ENCODE measurements at places on chromosomes 4 and X.

GRCh38 chr4:86278126-86278525, 81.7 kb downstream of the MAPK10 start:
- no peak for DNase-seq

- DNase-seq = peak; percentile 80
Measured at GRCh38 chr4:15003401-15003890, 1.2 kb downstream of the CPEB2 start.

DNA sequence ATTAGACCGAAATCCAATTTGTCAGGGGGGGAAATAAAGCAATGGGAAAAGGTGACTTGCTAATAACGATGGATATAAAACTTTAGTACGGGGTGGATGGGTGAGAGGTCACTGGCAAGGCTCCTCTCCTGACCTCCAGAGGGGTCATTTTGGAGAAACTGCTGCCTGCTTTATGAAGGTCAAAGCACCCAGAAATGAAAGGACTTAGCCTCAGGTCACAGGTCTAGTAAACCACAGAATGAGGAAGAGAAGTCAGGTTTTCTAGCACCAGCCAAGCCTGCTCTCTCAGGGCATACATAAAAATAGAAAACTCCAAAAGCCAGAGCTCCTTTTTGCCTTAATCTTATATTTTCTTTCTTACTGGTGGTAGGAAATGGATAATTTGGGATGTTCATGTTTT, 134.2 kb downstream of the SHROOM3 start:
- no peak for DNase-seq

DNA sequence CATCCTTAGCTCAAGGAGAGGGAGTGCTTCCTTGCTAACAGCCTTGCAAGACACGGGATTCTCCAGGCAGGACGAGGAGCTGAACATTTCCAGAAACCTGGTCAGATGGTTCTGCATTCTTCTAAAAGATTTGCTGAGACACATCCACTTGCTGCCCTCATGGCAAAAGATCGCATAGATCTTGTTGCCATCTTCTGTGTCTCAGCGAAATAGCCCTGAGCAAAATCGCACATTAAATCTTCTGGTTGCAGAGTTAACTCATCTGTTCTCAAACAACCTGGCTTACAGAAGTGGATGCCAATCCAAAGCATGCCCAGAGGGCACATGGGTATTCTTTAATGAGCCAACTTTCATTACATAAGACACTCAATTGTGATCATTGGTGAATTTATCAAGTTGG, 167.5 kb downstream of the PRKX start:
- DNase-seq = no peak

Data from astrocyte of the hippocampus (primary cell).